ENCODE measurements at places on chromosomes 1 and 21.

GRCh38 chr1:94063379-94063778 lies 57.6 kb downstream of the ABCA4 start:
- H3K36me3 ChIP-seq = no peaks in the 10 kb centered on the region
- no peaks in the 10 kb centered on the region for H3K27me3 ChIP-seq
- DNase-seq = no peak
- no peaks in the 10 kb centered on the region for H3K4me1 ChIP-seq

DNA sequence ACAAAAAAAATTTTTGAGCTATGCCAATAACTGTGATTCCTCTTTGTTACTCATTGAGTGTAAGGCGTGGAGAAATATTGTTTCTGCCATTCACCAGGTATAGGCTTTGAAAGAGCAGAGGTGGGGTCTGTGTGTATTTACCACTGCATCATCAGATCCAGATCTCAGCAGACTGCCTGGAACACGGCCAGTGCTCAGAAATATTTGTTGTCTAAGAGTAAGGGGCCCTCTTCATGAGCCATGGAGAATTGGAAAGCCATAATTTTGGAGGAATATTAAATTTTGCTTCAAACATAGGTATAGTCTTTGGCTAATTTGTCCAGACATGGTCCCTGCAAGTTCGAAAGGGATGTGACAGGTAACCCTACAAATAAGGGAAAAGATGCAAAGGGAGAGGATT lies 231.3 kb upstream of the IRF2BP2 start:
- H3K27me3 ChIP-seq = no peaks in the 10 kb centered on the region
- no peak overlapping the region for H3K4me3 ChIP-seq
- no peaks in the 10 kb centered on the region for H3K36me3 ChIP-seq
- peaks cover 42% of the 10 kb centered on the region for H3K4me1 ChIP-seq
- H3K27ac ChIP-seq = no peak overlapping the region
- no peak for DNase-seq

DNA sequence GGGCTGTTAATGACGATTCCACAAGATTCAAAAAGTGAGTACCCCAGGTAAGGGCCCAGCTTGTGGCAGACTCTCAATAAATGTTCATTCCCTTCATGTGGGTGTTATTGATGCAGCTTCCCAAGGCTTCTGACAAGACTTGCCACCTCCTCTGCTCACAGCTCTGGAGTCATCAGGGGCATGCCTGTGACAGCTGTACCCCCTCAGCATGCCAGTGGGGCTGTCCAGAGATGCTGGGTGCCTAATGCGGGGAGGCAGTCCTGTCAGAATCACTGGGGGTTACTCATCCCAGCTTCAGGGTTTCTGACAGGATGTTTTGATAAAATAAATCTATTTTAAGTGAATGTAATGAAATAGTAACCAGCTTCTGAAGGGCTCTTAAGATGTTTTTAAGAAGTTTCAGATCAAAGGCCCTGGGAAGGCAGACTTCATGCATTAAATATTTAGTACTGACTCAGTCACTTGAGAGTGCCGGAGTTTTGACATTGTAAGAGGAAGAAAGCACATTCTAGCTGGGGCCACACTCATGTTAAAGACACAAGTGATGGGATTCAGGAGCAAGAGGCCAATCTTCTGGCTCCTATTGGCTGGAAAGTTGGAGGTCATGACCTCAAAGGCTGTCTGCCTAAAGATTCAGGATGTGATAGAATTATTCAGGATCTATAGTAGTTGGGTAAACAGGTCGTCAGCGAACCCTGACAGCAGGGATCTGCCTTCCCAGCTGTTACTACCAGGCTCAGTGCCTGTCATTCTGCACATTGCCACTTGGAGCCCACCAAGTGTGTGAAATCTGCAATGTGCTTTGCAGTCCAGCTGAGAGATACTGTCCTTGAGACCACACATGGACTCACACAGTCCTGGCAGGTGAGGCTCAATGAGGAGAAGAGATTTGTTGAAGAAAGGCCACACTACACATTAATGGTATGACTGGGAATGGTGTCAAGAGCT lies 239.6 kb upstream of the BEND5 start:
- no peaks in the 10 kb centered on the region for H3K36me3 ChIP-seq
- H3K27ac ChIP-seq = no peak overlapping the region
- no peaks in the 10 kb centered on the region for H3K4me1 ChIP-seq
- no peaks in the 10 kb centered on the region for H3K27me3 ChIP-seq
- H3K4me3 ChIP-seq = no peak overlapping the region
- DNase-seq = no peak

- H3K4me3 ChIP-seq = no peak overlapping the region
- no peak for DNase-seq
- H3K27me3 ChIP-seq = no peaks in the 10 kb centered on the region
- H3K4me1 ChIP-seq = peaks cover 24% of the 10 kb centered on the region
- H3K27ac ChIP-seq = no peak overlapping the region
Measured at GRCh38 chr1:235320521-235321179, 7.3 kb downstream of the ARID4B start.

GRCh38 chr1:55117941-55118340 lies 78.6 kb downstream of the PCSK9 start:
- no peaks in the 10 kb centered on the region for H3K27me3 ChIP-seq
- no peak overlapping the region for H3K27ac ChIP-seq
- no peak for DNase-seq
- H3K4me3 ChIP-seq = no peak overlapping the region

- no peak overlapping the region for H3K4me3 ChIP-seq
- no peak for DNase-seq
- H3K27ac ChIP-seq = no peak overlapping the region
Measured at GRCh38 chr21:37087188-37087587, 14.1 kb downstream of the TTC3 start.

- peak; percentile 53 for DNase-seq
- H3K4me3 ChIP-seq = peak overlapping the region; percentile 62
- peaks cover 6% of the 10 kb centered on the region for H3K27me3 ChIP-seq
Measured at GRCh38 chr1:10693497-10694273, 102.8 kb downstream of the CASZ1 start.

GRCh38 chr1:183185941-183186490 lies at the start of gene LAMC2:
LAMC2 (plus strand) TSS chr1:183186264; CDS start chr1:183186353, 89 bp downstream.
- H3K27ac ChIP-seq = no peak within 1 kb of the TSS
- no peak for DNase-seq
- no peak within 1 kb of the TSS for H3K4me3 ChIP-seq
- peaks cover 8% of the 10 kb centered on the region for H3K27me3 ChIP-seq
- H3K4me1 ChIP-seq = peaks cover 5% of the 10 kb centered on the region
- H3K36me3 ChIP-seq = no peaks in the 10 kb centered on the region

DNA sequence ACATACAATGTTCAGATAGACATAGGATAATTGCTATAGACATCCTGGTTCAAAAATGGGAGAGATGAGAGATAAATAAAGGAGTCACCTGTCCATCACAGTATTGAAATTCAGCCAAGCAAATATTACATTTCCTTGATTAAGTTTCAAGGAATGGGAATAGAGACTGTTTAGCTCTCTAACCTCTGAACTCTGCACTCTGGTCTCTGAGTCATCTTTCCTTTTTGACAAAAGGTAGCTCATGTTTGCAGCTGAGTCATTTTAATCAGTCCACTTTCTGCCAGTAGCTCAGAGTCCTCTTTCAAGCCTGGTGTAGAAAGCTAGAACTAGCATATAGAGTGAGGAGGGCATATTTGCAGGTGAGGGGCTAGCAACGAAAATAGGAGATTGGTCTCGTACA lies 51.4 kb upstream of the GJA8 start:
- no peak for DNase-seq
- H3K27me3 ChIP-seq = peaks cover 14% of the 10 kb centered on the region
- H3K4me3 ChIP-seq = no peak overlapping the region

- no peaks in the 10 kb centered on the region for H3K27me3 ChIP-seq
- no peak for DNase-seq
- H3K4me1 ChIP-seq = peaks cover 4% of the 10 kb centered on the region
- peaks cover 13% of the 10 kb centered on the region for H3K36me3 ChIP-seq
- H3K27ac ChIP-seq = peak overlapping the region; percentile 39
- no peak overlapping the region for H3K4me3 ChIP-seq
Measured at GRCh38 chr1:12204140-12204539, 25.7 kb upstream of the VPS13D start.

- no peak overlapping the region for H3K27ac ChIP-seq
- no peaks in the 10 kb centered on the region for H3K27me3 ChIP-seq
- H3K4me3 ChIP-seq = no peak overlapping the region
- DNase-seq = no peak
- H3K4me1 ChIP-seq = peaks cover 11% of the 10 kb centered on the region
- H3K36me3 ChIP-seq = no peaks in the 10 kb centered on the region
Measured at GRCh38 chr1:229694053-229694693, 68.1 kb downstream of the URB2 start.

GRCh38 chr1:56803561-56804156 lies 15.5 kb downstream of the FYB2 start:
- H3K4me1 ChIP-seq = no peaks in the 10 kb centered on the region
- no peak overlapping the region for H3K4me3 ChIP-seq
- H3K27me3 ChIP-seq = no peaks in the 10 kb centered on the region
- DNase-seq = no peak
- H3K36me3 ChIP-seq = no peaks in the 10 kb centered on the region

GRCh38 chr1:105083611-105084010 lies 1333.9 kb downstream of the AMY1C start:
- H3K27ac ChIP-seq = no peak overlapping the region
- no peaks in the 10 kb centered on the region for H3K27me3 ChIP-seq
- no peak overlapping the region for H3K4me3 ChIP-seq

GRCh38 chr1:112744009-112744578 lies 29.0 kb upstream of the PPM1J start:
- no peak for DNase-seq
- H3K4me1 ChIP-seq = peaks cover 10% of the 10 kb centered on the region
- H3K36me3 ChIP-seq = no peaks in the 10 kb centered on the region
- no peak overlapping the region for H3K27ac ChIP-seq

DNA sequence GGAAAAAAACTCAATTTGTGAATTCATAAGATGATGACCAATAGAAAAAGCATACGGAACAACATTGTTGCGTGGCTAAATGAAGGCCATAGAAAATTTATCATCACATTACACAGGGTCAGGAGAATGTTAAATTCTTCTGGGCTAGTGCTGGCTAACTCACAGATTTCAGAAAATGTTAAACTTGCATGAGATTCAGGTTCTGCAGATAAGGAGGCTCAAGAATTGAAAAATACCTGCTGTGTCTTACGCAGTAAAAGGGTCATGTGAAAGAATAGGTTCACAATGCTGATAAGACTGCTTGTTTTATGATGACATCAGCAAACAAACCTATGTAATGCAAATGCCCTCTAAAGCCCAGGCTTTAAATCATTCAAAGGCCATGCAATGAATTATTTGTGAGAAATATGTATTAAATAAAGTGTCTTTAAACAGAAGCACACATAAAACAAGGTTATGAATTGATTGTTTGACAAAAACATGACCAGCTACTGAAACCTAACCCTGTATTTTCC lies 378.8 kb downstream of the USP25 start:
- no peak overlapping the region for H3K27ac ChIP-seq
- no peaks in the 10 kb centered on the region for H3K36me3 ChIP-seq
- H3K4me1 ChIP-seq = no peaks in the 10 kb centered on the region
- no peak overlapping the region for H3K4me3 ChIP-seq

GRCh38 chr1:77438236-77438913 lies 156.6 kb downstream of the AK5 start:
- peak overlapping the region; percentile 44 for H3K27ac ChIP-seq
- DNase-seq = no peak
- no peaks in the 10 kb centered on the region for H3K27me3 ChIP-seq
- H3K4me1 ChIP-seq = peaks cover 6% of the 10 kb centered on the region
- H3K4me3 ChIP-seq = no peak overlapping the region
- no peaks in the 10 kb centered on the region for H3K36me3 ChIP-seq

- no peaks in the 10 kb centered on the region for H3K27me3 ChIP-seq
- H3K27ac ChIP-seq = no peak overlapping the region
- H3K36me3 ChIP-seq = no peaks in the 10 kb centered on the region
- no peaks in the 10 kb centered on the region for H3K4me1 ChIP-seq
Measured at GRCh38 chr1:170590921-170591705, 59.1 kb downstream of the GORAB start.

DNA sequence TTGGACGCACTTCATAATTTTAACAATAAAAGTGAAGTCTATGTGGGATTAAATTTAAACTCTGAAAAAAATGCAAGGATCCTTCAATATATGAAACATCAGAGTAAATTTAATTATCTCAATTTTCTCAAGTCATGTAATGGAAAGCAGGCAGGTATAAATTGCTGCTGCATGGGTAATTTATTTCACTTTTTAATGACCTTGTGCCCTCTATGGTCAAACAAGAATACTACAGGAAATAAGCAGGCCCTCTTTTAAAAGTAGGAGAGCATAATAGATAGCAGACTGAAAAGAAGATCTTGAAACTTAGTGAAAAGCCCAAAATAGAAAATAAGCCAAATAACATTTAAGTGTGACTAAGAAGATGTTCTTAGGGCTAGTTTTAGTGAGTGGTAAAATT lies 22.9 kb downstream of the BCAS2 start:
- no peak overlapping the region for H3K27ac ChIP-seq
- no peaks in the 10 kb centered on the region for H3K27me3 ChIP-seq
- H3K36me3 ChIP-seq = no peaks in the 10 kb centered on the region
- H3K4me3 ChIP-seq = no peak overlapping the region
- no peaks in the 10 kb centered on the region for H3K4me1 ChIP-seq

All from T-cell (primary cell).